ENCODE measurements at places on chromosomes 13 and 19. TPM values are rescaled to one million over a fixed set of nuclear protein-coding genes. Genes with fewer than 3 reads are reported as not detected.
A peak's percentile ranks its signal among the peaks of the same experiment; 100 is the strongest.

DNA sequence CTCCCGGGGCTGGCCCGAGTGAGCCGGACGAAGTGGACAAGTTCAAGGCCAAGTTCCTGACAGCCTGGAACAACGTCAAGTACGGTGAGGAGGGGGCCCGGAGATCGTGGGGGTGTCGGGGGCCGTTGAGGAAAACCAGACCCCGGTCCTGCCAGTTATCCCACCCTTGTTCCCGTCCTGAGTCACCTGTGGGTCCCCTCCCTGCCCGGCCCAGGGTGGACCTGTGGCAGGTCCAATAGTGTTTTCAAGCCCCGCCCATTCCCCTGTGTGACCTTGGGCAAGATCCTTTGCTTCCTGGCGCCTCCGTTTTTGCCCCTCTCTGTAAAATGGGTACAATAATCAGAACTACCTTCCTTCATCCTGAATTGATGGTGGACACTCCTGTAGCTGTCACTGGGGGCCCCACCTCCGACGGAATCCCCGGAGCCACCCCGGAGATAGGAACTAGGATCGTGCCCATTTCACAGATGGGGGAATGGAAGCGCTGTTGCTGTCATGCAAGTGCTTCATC, 593 bp downstream of the ATG4D start:
- no peak for DNase-seq

DNA sequence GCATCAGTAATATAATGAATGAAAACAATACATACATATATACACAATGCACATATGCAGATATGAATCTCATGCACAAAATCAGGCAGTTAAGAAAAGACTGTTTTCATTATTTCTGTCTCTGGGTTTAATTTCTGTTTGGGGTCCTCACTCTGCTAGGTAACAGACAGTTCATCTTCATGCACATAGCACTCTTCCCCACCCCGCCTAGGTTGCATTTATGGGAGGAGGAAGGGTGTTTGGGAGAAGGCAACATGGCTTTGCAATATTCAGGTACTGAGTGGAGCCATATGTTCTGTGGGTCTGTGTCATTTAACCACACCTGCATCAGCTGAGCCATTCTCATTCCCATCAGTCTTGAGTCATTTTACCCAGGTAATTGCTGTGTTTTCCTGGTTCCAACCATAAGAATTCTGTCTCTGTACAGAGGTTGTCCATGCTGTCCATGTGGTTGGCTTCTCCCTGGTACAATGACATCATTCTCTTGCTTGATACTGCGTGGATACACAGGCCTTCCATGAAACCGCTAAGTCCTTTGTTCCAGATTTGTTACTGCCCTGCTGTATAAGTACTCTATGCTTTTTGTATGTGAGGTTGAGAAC, 45.3 kb downstream of the RFC3 start:
- no peak for DNase-seq

GRCh38 chr19:9116547-9116946, 984 bp upstream of the OR7G1 start:
- DNase-seq = no peak

GRCh38 chr13:72316716-72317115, 410.7 kb downstream of the MZT1 start:
- DNase-seq = no peak

- no peak for DNase-seq
Observed at GRCh38 chr13:106072014-106072413, 463.4 kb downstream of the EFNB2 start.

GRCh38 chr19:53196777-53197396, 3.7 kb upstream of the ZNF665 start:
- DNase-seq = peak; percentile 86

DNA sequence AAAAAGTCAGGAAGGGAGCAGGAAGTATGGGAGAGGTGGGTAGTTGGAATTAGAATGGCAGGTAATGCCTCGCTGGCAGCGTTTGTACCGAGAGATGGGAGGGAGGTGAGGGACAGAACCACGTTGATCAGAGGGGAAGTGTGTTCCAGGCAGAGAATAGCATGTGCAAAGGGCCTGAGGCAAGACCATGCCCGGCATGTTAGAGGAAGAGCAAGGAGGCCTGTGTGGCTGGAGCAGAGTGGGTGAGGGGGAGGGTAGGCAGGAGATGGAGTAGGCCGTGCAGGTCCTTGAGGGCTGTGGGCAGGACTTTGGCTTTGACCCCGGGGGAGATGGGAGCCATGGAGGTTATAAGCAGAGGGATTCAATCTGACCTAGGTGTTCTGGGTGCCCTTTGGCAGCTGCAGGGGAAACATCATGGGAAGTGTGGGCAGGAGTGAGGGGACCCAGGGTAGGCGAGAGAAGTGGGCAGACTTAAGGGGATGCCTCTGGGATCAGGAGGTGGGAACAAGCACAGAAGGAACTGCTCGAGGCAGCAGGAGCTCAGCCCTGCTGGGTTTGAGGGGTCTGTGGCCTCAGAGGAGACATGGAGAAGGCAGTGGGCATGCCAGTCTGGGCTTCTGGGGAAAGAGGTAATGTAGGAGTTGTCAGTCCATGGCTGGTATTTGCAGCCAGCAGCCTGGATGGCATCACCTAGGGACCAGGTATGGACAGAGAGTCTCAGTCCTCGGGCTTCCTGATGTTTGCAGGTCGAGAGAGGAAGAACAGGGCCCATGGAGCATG, 48.8 kb downstream of the CD320 start:
- DNase-seq = no peak

GRCh38 chr19:37931881-37932655, 25.1 kb downstream of the SIPA1L3 start:
- DNase-seq = peak; percentile 78

GRCh38 chr13:82681535-82681934, 1200.7 kb downstream of the SLITRK1 start:
- DNase-seq = no peak

DNA sequence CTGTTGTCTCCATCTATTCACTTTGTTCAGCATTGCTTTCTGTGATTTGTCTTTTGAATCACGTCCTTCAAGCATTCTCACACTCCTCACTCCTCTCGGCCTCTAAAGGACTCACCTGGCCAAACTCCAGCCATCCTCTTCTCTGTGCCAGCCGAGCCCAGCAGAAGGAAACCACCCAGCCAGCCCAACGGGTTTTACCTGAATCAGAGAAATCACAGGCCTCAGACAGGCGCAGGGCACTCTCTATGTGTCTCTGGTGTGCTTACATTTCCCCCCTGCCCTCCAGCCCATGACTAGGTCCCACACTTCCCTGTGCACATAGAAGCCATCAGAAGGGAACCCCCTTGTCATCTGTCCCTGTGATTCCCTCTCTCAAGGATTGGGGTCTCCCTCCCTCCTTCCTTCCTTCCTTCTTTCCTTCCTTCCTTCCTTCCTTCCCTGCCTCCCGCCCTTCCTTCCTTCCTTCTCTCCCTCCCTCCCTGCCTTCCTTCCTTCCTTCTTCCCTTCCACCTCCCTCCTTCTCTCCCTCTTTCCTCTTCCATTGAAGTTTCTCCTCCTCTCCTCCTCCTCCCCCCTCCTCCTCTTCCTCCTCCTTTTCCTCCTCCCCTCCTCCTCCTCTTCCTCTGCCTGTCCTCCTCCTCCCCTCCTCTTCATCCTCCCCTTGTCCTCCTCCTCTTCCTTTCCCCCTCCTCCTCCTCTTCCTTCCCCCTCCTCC, 8.8 kb upstream of the ZNF541 start:
- DNase-seq = no peak

GRCh38 chr19:45123440-45123850, 30.5 kb downstream of the PPP1R37 start:
- no peak for DNase-seq

DNA sequence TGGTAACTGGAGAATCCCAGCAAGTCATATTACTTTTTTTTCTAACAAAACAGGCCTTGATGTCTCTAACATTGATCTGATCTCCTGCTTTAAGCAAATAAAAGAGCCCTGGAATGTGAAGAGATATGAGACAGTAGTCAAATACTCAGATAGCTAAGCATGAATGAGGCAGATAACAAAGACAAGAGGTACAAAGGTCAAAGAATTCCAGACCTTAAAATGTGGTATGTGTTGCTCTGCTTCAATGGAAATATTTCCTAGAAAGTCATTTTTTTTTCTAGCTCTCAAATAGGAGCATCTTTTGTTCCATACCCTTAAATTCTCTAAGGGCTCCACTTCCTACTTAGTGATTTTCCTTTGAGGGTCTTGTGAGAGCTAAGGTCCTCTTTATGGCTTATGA, 54.6 kb downstream of the ZNF254 start:
- no peak for DNase-seq

- DNase-seq = no peak
Observed at GRCh38 chr19:30752201-30752600, 380.0 kb downstream of the ZNF536 start.

The OR7D2 gene
- polyA plus RNA-seq = not detected

The CEACAM19 gene
- 9.3 TPM for polyA plus RNA-seq

The SCEL gene
- polyA plus RNA-seq = not detected

The ZFP36 gene
- polyA plus RNA-seq = 45.0 TPM

All from IMR-90 (cell line).